Hippocampal formation (tissue), 2 donors: ENCODE measurements at places on chromosomes 3 and 15.

DNA sequence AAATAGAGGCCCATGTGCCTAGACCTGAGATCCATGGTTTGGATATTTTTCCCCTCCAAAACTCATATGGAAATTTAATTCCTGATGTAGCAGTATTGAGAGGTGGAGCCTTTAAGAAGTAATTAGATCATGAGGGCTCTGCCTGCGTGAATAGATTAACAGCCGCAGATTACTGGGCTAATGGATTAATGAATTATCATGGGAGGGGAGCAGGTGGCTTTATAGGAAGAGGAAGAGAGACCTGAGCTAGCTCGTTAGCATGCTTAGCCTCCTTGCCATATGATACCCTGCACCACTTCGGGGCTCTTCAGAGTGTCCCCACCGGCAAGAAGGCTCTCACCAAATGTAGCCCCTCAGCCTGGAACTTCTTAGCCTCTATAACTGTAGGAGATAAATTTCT is 15.8 kb downstream of the ARHGEF26 start:
- no peak for DNase-seq

DNA sequence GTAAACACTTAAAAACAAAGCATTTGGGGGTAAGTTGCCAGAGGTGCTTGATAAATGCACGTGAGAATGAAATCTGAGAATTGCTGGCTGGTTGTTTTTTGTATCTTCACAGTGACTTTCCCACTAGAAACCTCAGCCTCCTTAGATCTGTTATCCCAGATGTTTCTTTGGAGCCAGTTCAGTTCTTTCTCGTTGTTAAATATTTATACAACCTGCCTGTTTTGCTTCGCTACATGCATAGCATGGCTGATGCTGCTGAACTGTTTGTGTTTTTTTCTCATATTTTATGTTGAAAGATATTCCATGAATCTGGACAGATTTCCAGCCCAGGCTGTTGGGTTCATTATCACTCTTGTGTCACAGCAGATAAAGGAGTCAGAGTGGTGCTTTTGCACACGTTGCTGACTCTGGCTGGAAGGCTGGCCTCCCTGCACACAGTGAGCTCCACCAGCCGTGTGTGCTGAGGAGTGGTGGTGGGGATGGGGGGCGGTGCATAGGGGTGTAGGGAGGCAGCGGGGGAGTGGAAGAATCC is 80.2 kb downstream of the ARNT2 start:
- DNase-seq: no peak

GRCh38 chr3:132404276-132404675 is 13.0 kb upstream of the DNAJC13 start:
- no peak for DNase-seq

DNA sequence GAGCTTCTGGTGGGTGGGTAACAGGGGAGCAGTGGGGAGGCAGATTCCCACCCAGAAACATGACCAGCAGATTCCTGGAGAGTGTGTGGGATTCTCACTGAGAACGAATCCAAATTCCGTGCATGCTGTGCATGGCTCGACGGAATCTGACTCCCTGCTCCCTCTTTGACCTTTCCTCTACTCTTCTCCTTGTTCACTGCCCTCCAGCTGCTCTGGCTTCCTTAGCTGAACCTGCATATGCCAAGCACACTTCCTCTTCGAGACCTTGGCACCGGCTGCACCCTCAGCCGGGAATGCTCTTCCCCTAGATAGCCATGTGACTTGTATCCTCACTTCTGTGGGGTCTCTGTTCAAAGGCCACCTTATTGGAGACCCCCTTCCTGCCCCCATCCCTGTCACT is 6.3 kb downstream of the INSYN1 start:
- no peak for DNase-seq

DNA sequence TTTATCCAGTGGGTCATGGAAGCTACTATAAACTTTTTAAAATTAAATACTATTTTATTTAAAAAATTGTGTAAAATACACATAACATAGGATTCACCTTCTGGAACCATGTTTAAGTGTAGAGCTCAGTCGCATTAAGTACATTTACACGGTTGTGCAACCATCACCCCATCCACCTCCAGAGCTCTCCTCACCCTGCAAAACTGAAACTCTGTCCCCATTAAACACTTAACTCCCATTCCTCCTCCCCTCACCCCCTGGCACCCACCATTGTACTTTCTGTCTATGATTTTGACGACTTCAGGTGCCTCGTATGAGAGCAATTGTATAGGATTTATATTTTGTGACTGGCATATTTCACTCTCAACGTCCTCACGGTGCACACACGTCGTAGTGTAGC is 70.7 kb downstream of the APBA2 start:
- no peak for DNase-seq

DNA sequence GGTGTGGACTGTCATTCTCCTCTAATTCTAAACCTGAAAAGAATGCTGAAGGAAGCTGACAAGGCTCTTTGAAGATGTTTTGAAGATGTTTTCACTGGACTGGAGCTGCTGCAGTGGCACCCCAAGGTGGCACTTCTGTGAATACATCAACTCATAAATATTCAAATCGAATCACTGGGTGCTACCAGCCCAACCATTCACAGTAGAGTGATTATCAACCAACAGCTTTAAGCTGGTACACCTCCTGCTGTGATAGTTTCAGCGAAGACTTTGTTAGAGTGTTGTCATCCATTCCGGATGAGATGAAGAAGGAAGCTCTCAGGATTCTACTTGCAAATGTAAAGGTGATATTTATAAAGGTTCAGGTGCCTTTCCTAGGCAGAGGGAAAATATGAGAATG is 106.6 kb downstream of the LSAMP start:
- DNase-seq: no peak

DNA sequence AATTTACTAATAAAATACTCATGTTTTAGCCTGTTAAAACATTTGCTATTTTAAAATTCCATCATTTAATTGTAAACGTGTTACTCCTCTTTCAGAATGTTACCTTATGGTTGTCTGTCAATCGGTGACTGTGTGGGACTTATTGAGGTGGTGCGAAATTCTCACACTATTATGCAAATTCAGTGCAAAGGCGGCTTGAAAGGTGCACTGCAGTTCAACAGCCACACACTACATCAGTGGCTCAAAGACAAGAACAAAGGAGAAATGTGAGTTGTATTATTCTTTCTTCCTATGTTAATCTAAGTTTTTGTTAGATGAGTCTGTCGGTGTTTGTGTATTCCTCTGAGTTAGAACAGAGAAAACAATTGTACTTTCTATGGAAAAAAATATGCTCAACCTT is 21.7 kb downstream of the KCNMB3 start:
- no peak for DNase-seq

DNA sequence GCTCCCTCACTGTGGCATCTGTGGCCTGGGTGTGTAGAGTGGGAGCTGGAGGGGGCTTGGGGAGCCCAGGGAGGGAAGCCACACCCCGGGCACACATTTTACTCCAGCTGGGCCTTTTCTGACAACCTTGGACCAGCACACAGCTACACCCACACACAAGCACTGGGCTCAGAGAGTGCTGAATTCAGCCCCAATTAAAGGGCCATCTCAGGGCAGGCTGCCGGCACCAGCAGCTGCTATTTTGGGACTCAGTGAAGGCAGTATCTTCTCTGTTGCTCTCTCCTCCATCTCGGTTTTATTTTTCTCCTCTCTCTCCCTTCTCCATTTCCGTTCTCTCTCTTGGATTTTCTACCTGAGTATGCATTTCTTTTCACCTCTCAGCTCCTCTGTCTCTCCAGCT is 19.1 kb upstream of the TBC1D21 start:
- no peak for DNase-seq

DNA sequence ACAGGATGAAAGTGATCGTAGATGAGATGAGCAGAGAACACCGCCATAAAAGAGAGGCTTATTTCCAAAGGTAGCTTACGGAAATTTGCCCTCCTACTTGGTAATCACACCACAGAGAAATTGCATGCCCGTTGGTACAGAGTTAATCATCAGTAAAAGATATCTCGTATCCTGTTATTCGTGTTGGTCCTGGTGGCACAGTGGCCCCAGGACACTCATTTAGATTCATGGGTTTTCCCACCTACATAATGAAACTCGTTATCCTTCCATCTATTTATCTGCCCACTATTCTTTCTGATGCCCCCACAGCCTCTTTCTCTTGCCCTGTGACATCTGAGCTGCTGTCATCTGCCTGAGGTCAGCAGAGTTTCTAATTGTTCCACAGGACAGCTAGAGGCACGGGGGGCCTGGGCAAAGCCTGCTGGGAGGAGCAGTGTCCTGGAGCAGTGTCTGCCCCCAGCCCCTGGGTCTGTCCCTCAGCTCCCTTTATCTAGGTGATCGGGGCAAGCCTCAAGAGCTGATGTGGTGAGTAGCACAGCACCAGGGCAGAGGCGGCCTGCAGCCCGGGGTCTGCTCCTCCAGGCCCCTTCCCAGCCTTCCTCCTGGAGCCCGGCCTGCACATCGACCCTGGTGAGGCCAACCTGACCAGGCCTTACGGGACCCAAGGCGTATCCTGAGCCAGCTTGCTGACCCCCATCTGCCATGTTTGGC is 42.2 kb downstream of the PXYLP1 start:
- no peak for DNase-seq

DNA sequence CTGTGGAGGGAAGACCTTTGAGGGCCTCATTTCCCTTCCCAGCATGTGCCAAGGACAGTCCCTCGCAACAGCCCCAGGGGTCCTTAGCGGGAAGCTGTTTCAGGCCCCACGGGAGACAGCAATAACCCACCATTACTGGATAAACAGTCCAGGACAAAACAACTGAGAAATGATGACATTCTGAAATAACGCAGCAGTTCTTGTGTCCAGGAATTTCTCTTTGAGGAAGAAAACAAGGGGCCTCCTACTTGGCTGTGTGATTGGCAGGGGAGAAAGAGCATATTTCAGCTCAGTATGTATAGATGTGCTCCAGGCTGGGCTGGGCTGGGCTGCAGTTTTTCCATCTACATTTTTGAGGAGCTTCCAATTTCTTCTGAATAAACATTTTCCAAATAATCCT is 82.2 kb upstream of the THBS1 start:
- no peak for DNase-seq

GRCh38 chr3:12768579-12769527 is 9.8 kb upstream of the TMEM40 start:
- DNase-seq: no peak

DNA sequence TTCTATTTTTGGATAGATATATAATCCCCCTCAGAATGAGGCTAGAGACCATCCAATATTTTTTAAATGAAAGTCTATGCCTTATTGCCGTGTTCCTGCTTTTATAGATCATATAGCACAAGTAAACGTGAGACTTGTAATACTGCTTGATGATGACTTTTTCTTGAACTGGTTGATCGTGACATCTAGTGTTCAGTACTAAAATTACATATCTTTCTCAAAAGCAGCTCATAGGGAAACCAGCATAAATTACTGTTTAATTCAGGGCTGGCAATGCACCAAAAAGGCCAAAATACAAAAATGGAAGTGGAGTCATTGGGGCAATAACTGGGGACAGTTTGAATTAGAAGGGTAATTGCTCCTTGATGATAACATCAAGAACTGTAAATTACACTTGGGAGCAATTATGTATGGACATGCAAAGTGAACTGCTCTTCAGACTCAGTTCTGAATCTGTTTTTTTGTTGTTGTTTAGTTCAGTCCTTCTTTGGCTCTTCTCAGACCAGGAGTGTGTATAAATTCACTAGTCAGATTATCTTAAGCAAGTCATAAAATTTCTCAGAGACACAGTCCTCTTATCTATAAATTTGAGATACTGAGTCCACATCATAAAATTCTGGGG is 325.3 kb downstream of the THSD4 start:
- no peak for DNase-seq

DNA sequence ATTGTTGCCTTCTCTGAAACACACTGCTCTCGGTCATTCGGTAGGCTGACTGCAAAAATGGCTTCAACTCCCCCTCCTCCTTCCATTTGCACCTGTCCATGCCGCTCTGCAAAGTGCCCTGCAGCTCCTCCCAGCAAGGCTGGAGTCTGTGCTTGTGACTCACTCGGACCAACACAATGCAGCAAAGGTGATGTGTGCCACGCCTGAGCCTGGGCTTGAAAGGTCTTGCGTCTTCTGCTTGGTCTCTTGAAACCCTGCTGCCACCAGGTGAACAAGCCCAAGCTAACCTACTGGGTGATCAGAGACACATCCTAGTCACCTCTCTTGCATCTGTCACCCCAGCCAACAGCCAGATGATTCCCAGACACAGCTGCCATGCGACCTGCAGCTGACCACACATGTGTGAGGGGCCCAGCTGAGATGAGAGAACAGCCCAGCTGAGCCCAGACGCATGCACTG is 71.1 kb downstream of the MGLL start:
- DNase-seq: no peak

- DNase-seq: peak; percentile 47
These were observed 215.6 kb upstream of the RBMS3 start for GRCh38 chr3:29065211-29065785.

GRCh38 chr15:92690395-92690794 is 34.8 kb upstream of the FAM174B start:
- no peak for DNase-seq

DNA sequence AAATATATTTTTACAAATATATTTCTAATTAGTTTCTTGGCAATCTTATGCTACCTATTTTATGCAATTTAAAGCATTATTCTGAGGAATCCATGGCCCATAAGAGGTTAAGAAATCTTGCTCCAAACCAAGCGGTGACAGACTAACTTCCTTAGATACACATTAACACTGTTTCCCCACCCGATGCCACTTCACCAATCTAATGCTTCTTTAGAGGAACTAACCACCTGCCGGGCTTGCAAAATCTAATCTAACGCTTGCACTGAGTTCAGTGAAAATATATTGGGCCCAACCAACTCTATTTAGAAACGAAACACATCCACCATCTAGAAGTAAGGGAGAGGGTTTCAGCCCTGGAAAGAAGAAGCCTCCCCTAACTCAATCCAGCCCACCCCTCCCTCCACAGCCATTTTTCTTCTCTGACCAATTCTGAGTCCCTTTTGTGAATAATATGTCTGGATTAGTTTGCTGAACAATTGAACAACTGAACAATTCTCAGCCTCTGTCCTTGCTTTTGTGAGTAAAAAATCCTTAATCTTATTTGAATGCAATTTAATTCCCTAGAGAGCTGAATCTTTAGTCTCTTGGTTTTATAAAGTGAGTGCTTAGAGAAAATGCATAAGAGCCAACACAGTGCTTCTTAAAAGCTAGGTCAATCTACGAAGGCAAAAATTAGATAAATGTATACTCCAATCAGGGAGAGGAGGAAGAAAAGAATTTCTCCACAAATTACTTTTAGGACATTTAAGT is 150.4 kb upstream of the ADAMTS9 start:
- no peak for DNase-seq

- no peak for DNase-seq
These were observed 39.6 kb downstream of the CBLB start for GRCh38 chr3:105829229-105829628.

GRCh38 chr15:55113736-55114135 is 83.0 kb downstream of the RSL24D1 start:
- no peak for DNase-seq
